ENCODE measurements at places on chromosomes 4 and X.

DNA sequence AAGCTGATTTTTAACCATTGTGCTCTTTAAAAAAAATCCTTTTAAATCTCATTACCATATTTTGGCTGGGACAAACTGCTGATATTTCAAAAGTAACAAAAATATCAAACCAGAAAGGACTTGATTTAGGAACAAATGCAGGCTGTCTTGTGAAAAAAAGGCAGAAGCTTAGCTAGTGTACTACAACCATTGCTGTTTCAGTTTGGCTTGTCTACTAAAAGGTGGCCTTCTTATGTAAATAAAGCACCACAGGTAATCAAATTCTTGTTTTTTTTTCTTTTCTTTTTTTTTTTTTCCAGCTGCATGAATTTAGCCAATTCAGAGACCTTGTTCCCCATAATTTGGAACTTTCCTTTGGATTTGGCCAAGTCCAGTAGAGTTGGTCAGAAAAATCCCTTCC is 43.8 kb upstream of the MAGEA8 start:
- DNase-seq, result no peak

- no peak for DNase-seq
These were observed 34.7 kb downstream of the P2RY8 start for GRCh38 chrX:1502241-1502640.

GRCh38 chr4:110778521-110778920 is 155.6 kb upstream of the PITX2 start:
- DNase-seq, result no peak

- DNase-seq, result peak; percentile 81
These were observed 496 bp upstream of the GAB1 start for GRCh38 chr4:143335979-143336780.

DNA sequence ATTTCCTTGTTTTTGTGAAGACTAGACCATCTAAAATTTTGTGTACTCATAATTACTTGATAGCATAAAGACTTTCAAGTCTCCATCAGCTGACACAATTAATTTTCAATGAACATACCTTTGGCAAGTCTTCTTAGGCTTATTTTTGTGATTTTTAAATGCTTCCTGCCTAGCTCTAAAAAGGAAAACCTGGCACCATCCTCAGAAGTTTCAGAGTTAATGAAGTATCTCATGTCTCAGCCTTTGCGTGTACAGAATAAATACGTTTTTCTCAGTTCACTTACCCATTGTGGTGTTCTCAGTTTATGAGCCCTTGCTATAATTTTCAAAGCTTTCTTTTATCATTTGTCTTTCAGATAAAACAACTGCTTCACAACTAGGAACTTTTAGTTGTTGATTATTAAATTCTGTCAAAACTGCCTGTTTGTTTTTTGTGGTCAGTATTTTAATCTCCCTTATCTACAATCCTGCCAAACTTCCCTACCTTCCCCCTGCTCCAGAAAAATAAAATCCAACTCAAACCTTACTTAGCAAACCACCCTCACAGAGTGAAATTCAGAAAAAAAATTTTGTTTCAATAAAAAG is 21.6 kb downstream of the ADD1 start:
- DNase-seq, result no peak

DNA sequence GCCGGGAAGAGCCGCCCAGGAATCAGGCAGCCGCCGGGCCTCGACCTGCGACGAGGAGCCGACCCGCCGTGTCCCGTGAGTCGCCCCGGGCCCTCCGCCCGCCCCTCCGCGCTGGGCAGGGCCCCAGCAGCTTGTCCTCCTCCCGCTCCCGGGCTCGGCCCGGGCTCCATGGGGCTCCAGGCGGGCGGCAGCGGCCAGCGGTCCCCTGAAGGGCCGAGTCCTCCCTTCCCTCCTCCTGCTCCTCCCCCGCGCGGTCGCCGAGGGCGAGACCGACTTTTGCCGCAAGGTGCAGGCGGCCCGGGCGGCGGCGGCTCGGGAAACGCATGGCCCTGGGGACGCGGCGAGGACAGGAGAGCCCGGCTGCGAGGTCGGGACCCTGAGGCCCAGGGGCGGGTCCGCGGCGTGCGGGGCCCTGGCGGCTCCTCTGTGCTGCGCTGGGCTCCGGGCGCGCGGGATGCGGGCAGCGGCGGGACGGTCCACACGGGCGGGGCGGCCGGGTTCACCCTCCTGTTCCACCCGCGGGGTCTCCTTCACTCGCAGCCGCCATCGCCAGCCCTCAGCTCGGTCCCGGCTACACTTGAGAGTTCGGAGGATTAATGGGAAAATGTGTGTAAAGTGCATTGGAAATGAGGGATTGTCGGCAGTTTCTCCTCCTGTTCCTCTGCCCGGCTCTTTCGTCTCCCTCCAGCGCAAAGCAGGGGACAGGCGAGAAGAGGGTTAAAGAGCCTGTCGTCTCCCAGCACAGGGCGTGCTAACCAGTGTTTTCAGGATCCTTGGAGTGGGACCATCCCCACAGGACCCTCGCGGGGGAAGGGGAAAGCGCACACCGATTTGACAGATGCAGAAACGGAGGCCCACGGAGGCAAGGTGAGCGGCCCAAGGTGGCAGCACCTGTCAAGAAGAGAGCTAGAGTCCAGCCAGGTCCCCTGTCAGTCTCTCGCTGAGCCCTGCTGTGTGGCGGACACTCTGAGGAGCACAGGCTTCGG is 16.6 kb upstream of the ZNF718 start:
- DNase-seq, result peak; percentile 17

DNA sequence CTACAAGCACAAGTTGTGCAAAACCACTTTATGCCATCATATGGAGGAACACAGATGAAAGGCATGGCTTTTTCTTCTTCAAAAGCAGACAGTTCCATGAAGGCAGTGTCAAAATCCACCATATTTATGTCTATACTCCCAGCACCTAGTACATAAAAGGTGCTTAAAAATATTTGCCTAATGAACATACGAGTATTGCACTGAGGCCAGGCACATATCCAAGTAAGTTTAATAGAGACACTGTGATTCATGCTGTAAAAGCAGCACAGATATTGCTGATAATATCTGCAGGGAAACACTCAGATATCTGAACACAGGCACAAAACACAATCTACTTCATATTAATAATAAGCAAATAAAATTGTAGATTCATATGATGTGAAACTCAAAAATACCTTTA is 48.1 kb upstream of the CXCL8 start:
- DNase-seq, result no peak

- DNase-seq, result no peak
These were observed 138.8 kb upstream of the NALF2 start for GRCh38 chrX:69365349-69365748.

DNA sequence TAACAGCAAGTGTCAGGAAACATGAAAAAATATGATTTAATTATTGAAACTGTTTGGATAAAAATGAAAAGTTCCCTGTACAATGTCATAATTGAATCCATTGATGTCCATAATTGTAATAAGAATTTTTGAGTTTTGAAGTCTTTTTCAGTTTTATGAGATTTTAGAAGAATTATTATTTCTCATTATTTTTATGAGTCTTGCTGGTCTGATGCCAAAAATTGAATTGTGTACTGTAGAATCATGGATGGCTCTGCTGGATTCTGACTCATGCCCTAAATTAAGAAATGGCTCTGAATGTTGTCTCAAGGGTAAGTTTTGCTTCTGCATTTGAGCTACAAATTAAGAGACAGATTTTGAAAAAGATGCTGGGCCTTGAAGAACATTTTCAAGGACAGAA is 132.8 kb upstream of the MAP9 start:
- DNase-seq, result no peak
